HL-60 (cell line): ENCODE measurements at places on chromosomes 7 and 10.

GRCh38 chr10:57188846-57189245 is 827.8 kb upstream of the ZWINT start:
- DNase-seq: no peak

- DNase-seq: no peak
Measured at GRCh38 chr7:99833289-99833877, 5.6 kb downstream of the CYP3A43 start.

DNA sequence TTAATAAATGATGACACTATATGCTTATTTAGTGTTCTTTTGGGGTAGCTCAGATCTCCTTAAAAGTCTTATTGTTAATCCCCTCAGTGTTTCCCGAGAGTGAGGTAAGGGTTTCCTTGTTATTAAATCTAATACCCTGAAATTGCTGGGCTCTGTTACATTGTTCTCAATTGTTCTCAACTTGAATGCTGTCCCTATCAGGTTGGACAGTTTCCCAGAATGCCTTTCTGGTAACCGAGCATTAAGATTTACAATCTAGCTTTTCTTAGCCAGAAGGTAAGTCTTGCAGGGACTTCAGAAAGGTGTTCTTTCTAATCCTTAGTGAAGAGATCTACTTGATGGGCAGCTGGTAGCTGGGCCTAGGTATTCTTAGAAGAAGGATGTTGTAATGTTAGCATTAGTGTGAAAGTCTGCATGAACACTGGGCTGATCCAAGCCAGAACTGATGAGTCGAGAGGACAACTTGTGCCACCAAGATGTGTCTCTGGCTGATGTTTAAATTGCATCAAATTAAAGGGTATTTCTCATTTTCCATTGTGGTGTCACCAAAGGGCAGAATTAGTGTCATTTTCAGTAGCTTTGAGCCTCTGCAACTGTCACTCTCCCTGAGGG is 89.9 kb downstream of the SND1 start:
- no peak for DNase-seq

DNA sequence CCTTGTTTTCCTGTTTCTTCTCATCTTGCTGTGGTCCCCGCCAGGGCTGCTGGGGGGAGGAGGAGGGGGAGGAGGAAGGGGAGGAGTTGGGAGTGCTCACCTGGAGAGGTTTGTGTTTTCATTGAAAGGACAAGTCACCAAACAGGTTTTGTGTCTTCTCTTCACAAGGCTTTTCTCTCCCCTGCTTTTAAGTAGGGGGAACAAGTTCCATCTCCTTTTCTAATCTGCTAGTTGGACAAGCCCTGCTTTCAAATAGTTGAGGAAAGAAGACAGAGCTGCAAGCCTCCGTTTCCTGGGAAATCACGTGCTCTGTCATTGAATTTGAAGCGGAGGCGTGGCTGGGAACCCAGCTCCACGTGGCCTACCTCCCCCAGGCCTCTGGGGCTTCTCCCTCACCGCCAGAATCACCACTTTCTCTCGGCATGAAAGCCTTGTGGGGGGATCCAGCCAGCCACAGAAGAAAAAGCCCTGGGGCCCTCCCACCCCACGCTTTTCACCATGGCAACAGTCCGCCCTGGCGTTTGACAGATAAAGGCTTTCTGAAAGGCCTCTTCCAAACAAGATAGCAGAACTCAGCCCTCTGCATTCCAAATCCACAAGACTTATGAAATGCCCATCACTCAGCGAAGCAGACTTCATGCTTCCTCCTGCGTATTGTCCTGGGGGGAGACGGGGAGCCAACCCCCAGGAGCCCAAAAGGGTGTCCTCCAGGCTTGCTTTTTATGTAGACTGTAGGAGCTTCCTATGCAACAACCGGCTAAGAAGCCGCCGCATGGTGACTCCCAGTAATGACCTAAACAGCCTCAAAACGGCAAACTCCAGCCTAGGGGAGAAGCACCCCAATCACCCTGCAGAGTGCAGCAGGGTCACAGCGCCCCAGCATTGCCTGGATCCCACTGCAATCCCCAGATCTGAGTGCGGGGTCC is 51.7 kb downstream of the PROSER2 start:
- DNase-seq: no peak

GRCh38 chr7:112753298-112753697 is 36.9 kb downstream of the TMEM168 start:
- no peak for DNase-seq
